ENCODE measurements at places on chromosomes 1 and 21.

DNA sequence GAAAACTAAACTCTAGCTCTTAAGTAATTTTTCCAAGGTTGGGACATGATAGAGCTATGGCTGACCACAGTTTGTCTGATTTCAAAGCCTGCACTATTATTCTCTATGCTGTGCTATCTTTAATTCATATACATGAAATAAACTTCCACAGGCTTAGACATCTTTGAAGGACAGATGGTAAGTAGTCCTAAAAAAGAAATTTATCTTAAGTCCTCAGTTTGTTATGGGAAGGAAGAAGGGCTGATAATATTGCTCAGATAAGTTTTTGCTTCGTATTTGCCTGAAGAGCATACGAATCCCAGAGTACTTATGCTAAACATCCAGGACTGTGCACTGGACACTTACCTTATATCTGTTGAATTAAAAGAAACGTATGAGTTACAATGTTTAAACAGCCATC is 39.6 kb downstream of the VCAM1 start:
- DNase-seq: no peak

- DNase-seq: no peak
Observed at GRCh38 chr21:22174746-22175145, 1176.5 kb downstream of the NCAM2 start.

DNA sequence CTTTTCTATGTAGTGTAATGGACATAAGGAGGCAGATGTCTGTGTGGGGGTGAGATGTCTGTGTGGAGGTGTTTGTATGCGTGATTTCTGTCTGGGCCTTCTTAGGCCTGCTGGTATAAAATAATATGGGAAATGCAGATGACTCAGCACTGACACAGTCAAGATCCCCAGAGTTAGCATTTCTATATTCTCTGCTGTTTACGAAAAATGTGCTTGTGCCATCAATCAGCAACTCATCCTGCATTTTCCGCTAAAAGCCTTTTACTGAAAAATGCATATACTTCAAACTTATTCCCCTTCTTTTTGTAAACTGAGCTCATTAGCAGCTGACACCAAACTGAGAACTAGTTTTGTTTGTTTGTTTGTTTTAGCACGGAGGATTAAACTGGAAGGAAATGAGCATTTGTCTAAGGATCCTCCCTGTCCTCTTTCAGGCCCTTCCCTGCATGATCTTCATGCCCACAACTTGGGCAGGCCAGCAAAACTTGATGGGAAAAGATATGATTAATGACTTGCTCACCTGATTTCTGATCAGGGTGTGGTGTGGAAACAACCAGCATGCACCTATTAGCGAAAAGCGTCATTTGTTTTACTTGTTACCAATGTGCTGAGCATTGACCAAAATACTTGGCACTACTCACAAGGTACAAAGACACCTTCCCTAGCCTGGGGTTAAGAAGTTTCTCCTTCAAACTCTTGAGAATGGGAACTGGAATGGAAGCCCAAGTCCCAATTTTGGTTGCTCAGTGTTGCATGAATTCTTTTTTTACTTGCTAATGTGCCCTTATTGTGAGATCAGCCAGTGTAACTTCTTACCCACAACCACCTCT is 77.4 kb downstream of the NDUFS5 start:
- DNase-seq: no peak

DNA sequence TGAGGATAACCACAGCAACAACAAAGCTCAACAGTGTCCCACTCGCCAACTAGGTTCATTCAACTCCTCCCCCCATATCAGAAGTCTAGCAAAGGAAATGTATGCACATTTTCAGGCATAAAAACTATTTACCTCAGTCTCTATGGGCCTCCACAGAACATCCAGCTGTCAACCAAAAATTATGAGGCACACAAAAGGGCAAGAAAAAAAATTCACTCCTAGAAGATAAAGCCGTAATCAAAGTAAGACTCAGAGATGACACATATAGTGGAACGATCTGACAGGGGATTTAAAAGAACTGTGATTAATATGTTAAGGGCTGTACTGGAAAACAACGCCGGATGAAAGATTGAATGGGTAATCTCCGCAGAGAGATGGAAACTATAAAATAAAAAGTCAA is 158.7 kb downstream of the NTPCR start:
- DNase-seq: no peak
